ENCODE measurements at places on chromosomes 2 and 18.

- DNase-seq: no peak
Observed at GRCh38 chr18:61326407-61326806, 6.8 kb upstream of the CDH20 start.

DNA sequence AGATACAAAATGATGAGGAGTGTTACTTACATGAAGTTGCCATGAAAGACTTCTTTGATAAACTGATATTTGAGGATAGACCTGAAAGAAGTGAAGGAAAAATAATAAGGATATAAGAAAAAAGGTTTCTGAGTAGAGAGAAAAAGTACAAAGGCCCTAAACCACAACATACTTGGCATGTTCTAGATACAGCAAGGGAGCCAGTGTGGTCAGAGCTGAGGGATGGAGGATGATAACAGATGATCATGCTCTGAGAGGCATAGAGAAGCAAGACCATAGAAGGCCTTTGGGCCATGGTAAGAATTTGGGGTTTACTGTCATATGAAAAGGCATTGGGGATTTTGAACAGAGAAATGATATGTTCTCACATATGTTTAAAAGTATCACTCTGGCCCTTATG lies 424.1 kb upstream of the CHST9 start:
- no peak for DNase-seq

DNA sequence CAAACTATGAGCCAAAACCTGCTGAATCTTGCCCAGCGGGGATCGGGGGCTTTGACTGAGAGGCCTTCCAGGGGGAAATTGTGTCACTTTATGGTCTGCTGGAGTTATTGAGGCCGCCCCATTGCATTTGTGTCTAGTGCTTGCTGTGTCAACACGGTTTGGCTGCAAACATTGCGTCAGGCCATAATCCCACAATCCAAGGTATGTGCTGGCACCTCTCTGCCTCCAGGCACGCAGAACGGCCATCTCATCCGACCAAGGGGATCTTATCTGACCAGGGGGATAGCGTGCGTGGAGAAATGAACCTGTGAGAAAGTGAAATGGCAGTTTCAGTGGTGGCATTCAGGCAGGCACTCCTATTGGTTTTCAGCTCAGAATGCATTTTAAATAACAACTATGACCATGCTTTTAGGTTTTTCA lies 18.1 kb upstream of the LYPD6B start:
- no peak for DNase-seq

GRCh38 chr2:10260130-10260529 lies 42.6 kb upstream of the HPCAL1 start:
- DNase-seq: no peak
